ENCODE measurements at places on chromosomes 4 and X.

- DNase-seq = no peak
These were observed 23.5 kb downstream of the AWAT2 start for GRCh38 chrX:70026112-70026850.

- no peak for DNase-seq
These were observed at the start of gene STAP1 for GRCh38 chr4:67558493-67558892. Gene STAP1 (plus strand): TSS chr4:67558727. CDS start chr4:67558810, 83 bp downstream.

- peak; percentile 78 for DNase-seq
These were observed 10.1 kb downstream of the ANXA3 start for GRCh38 chr4:78561677-78562076.

DNA sequence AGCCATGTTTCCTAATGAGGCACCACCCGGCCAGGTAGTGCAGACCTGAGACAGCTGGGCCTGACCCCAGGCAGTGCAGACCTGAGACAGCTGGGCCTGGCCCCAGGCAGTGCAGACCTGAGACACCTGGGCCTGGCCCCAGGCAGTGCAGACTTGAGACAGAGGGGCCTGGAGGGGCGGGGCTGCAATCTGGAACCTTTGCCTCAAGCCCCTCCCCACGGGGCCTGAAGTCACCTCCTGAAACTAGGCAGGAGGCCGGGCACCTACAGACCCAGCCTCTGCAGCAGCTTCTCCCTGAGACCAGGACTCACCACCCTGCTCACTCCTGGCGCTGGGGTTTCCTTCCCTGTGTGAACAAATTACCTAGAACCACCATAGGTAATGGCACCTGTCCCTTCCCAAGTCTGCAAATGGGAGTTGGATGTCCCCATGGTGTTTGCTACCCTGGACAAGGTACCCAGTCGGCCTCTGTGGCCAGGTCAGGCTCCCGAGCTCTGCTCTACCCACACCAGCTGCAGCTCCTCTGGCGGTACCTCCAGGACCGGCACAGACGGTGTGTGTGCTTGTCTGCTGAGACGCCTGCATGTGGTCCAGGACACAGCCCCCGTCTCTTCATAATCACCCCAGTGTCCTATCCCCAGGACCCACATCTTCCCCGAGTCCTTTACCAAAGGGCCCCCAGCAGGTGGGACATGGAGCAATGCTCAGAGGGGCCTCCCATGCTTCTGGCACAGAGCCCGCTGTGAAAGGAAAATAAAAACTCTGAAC, 53.1 kb upstream of the C4orf50 start:
- no peak for DNase-seq

- DNase-seq = peak; percentile 77
These were observed 258.2 kb downstream of the PPP1R2C start for GRCh38 chrX:42519666-42520231.

DNA sequence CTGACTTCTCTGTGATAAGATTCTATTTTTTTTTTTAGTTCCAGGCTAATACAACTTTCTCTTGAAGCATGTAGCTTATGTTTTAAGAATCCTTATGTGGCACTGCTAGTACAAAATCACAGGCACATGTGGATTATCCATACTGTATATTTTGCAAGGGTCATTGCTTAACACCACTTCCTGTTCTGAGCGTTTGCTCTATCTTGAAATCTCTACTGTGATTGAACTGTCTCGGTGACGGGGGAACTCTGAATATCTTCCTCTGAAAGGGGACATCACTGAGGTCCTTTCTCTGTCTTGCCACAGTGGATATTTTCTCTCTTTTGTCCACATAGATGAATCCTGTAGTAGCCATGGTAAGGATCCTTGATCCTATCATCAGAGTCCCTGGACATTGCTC, 2.1 kb upstream of the WFS1 start:
- DNase-seq = no peak

- no peak for DNase-seq
These were observed 154.0 kb downstream of the UGT8 start for GRCh38 chr4:114752391-114753165.

DNA sequence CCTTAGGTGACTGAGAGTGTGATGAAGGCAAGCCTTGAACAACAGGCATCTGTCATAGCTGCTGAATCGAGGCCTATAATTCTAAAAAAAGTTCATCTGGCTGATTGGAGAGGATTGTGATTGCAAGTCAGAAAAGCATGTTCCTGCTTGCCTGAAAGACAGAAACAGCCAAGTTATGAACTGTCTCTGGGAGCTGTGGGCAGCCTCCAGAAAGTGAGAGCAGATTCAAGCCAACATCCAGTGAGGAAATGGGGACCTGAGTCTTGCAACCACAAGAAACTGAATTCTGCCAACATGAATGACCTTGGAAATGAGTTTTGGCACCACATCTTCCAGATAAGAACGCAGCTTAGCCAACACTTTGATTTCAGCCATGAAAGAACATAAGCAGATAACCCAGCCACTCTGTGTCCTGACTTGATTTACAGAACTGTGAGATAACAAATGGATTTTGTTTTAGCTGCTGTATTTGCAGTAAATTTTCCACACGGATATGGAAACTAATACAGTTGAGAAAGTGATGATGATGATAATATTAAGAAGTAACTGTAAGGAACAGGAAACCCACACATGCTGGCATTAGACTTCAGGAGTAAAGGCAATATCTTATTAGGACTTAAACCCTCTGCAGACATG, 240.3 kb upstream of the NDST3 start:
- peak; percentile 16 for DNase-seq

DNA sequence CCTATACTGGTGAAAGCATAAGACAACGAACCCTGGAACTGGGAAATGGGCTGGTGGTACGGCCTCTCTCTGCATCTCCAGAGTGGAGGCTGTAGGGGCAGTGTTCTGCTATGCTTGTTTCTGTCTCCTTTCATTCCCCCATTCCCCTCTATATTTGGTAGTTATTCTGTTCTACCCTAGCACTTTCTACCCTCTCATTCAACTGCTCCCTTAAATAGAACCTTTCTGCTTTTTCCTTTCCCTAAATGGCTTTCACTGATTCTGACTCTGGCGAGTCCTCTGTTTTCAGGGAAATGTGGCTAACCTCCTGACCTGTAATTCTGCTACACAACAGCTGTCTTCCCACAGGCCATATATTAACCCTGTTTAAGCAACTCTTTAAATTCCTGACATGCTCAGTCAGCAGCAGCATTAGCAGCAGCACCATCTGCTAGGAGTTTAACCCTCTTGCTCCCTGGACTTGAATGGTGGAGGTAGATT, 94.2 kb downstream of the CXCL13 start:
- peak; percentile 71 for DNase-seq

- no peak for DNase-seq
These were observed 127.6 kb downstream of the AASDH start for GRCh38 chr4:56259655-56260054.

- DNase-seq = no peak
These were observed 186.0 kb downstream of the HHIP start for GRCh38 chr4:144831971-144832370.

- DNase-seq = peak; percentile 36
These were observed 52.6 kb downstream of the NAF1 start for GRCh38 chr4:163113921-163114713.

GRCh38 chrX:68249401-68249831, 183.9 kb downstream of the OPHN1 start:
- DNase-seq = no peak

DNA sequence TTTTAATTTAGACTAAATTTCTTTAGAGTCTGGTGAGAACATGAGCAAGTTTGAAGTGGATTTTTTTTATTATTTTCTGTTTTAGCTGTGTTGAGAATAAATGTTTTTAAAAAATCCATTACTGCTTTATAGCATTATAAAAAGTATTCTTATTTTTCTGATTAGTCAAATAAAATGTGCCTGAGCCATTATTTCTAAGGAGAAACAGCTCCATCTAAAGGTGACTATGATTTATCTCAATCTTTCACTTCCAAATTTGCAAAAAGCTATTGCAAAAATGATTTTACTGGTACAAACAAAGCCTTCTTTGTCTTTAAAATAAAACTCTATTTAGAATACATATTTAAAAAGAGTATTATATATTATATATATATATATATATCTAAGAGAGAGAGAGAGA, 959.2 kb downstream of the FAM133A start:
- no peak for DNase-seq

GRCh38 chr4:79827283-79827682, 245.7 kb downstream of the ANTXR2 start:
- no peak for DNase-seq

Measured in astrocyte of the hippocampus (primary cell).